ENCODE measurements at places on chromosomes 1 and 21.

DNA sequence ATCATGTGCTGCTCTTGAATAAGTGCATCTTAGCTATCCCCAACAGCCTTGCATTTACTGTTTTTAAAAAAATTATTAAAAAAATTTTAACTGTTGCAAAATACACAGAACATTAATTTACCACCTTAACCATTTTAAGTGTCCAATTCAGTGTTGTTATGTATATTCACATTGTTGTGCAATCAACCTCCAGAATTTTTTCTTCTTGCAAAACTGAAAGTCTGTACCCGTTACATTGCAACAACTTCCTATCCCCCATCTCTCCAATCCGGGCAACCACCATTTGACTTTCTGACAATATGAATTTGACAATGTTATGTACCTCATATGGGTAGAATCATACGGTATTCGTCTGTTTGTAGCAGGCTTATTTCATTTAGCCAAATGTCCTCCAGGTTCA lies 83.1 kb downstream of the FMN2 start:
- no peak for DNase-seq

GRCh38 chr1:229784834-229785233 lies 158.8 kb downstream of the URB2 start:
- DNase-seq = no peak

GRCh38 chr21:41066086-41066938 lies 101.6 kb upstream of the BACE2 start:
- no peak for DNase-seq

GRCh38 chr1:173954179-173954578 lies 37.1 kb upstream of the SERPINC1 start:
- no peak for DNase-seq

DNA sequence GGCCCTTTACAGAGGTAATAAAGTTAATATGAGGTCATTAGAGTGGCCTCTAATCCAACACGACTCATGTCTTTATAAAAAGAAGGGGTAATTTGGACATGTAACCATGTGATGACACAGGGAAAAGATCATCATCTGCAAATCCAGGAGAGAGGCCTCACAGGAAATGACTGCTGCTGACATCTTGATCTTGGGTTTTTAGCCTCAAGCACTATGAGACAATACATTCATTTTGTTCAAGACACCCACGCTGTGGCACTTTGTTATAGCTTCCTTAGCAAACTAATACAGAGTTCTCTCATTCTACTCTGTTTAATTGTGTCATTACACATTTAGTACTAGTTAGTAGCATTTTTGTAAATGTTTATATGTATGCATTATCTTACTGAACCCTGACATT lies 64.0 kb upstream of the RUNX1 start:
- DNase-seq = no peak

DNA sequence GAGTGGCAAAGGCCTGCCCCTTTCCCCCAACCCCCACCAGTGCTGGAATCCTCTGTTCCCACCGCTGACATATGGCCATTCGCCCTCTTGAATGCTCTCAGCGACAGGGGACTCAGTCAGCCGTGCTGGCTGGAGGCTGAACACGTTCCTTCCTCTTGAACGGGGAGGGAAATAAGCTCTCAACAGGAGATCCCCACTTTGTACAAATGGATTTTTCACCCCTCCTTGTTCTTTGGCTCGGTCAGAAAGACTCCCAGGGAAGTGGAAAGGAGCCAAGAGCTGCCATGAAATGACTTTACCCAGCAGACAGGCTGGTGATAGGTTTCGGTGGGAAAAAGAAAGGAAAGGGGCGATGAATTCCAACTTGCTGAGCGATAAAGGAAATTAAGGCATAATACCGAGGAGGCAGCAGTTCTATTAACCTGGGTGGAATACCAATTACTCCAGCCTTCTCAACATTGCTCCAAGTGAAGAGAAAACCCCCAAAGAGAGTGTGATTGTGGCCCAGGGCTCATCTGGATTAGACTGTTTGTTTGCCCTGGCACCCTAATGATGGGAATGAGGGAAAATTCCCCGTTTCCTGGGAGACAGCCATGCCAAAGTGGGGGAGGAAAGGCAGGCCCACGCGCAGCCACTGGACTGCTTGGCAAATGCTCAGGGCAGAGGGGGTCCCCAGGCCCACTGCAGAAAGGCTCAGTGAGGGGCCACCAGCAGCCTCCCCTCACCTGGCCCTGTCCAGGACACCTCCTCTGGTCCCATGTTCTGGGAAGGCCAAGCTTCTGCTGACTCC lies 23.9 kb downstream of the LRP8 start:
- DNase-seq = no peak

- no peak for DNase-seq
Measured at GRCh38 chr1:64676386-64676785, 68.5 kb upstream of the RAVER2 start.

- no peak for DNase-seq
Measured at GRCh38 chr1:160117709-160118183, 2.2 kb downstream of the ATP1A2 start.

Data from activated T-helper 9 cell treated with anti-CD3 and anti-CD28 coated beads, Interleukin-2, amount 50 U/mL, for 16 hours (primary cell).